ENCODE measurements at places on chromosomes 3 and 15.

- DNase-seq = no peak
Measured at GRCh38 chr3:13148126-13148525, 74.9 kb upstream of the IQSEC1 start.

GRCh38 chr3:62532796-62533195 is 159.4 kb upstream of the FEZF2 start:
- no peak for DNase-seq

DNA sequence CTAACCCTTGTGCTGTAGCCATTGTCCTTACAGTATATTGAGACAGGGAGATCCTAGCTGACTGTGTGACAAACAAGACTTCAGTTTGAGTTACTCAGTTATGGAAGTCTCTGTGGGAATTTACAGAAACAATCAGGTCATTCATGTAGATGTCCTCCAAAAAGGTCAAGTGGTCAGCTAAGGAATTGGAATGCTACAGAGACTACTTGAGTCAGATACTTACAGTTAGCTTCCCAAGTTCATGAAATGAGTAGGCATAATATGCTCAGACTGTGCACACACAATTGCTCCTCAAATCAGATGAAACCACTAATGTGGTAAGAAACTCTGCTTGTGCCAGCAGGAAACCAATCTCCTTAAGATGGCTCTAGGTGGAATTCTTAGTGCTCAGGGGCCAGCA is 985.7 kb downstream of the NSUN3 start:
- no peak for DNase-seq

DNA sequence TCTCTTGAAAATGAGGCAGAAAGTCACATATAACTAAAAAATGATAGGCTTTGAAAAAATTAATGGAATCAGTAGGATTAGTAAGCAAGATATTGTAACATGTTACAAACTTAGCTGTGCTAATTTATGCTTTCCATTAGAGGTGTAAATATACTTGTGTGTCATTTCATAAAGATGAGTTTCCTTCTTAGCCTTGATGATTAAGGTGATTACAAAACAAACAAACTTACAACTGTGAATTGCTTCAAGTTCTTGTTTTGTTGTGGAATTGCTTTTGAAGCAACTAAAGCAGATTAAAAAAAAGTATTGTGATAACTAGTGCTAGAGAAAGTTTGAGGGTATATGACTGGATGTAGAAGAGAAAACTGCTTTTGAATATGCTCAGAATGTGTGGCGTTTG is 87.9 kb downstream of the DIPK2A start:
- no peak for DNase-seq

DNA sequence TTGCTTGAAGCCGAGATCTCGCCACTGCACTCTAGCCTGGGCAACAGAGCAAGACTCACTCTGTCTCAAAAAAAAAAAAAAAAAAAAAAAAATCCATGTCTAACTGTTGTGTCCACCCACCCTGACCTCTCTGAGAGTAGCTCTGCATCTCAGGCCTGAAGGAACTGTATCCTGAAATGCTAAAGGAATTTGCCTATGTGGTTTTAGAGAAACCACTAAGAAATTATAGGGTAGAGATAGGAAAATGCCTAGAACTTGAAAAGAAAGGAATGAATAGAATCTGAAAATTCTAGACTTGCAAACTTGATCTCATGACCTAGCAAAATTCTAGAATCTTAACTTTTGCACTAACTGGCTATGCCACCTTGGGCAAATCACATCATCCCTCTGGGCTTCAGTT is 217.5 kb upstream of the ROPN1 start:
- no peak for DNase-seq

- DNase-seq = no peak
Measured at GRCh38 chr3:9499455-9500107, 54.0 kb downstream of the LHFPL4 start.

All from NCI-H2081 treated with DMSO at 0.1 percent for 48 hours (cell line).